Heart right ventricle (tissue), 16 donors: ENCODE measurements at places on chromosomes 1 and 21. TPM values are rescaled to one million over a fixed set of nuclear protein-coding genes. Genes with fewer than 3 reads are reported as not detected.

DNA sequence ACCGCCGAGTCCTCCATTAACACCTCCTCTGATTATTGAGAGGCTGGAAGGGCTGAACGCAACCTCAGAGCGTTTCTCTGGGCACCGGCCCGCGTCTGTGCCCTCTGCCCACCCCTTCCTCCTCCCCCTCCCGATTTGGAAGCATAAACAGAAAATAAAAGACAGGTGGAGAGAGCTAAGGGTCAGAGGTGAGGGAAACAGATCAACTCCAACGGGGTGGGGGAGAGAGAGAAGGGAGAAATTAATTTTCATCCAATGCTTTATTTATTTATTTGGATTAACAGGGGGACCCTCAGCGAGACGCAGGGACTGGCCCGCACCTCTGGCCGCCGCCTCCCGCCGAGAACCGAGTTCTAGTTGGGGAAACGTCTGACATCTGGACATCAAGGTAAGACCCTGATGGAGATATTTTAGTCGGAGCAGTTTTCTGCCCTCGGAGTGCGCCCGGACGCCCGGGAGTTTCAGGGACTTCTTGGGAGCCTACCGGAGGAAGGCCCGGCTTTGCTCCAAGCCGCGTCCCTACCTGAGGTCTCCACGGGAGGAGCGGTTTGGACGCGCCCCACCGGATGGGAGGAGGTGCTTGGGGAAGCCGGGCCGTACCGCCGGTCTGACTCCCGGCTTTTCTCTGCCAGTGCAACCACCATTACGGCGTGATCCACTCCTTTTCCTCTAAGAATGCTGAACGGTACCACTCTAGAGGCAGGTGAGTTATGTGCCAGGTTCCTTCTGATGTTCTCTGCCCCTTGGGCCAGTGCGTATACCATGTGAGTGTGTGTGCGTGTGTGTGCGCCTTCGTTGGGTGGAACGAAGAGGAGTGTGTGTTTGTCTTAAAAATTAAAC is 5.1 kb upstream of the LHX9 start:
- DNase-seq: no peak

DNA sequence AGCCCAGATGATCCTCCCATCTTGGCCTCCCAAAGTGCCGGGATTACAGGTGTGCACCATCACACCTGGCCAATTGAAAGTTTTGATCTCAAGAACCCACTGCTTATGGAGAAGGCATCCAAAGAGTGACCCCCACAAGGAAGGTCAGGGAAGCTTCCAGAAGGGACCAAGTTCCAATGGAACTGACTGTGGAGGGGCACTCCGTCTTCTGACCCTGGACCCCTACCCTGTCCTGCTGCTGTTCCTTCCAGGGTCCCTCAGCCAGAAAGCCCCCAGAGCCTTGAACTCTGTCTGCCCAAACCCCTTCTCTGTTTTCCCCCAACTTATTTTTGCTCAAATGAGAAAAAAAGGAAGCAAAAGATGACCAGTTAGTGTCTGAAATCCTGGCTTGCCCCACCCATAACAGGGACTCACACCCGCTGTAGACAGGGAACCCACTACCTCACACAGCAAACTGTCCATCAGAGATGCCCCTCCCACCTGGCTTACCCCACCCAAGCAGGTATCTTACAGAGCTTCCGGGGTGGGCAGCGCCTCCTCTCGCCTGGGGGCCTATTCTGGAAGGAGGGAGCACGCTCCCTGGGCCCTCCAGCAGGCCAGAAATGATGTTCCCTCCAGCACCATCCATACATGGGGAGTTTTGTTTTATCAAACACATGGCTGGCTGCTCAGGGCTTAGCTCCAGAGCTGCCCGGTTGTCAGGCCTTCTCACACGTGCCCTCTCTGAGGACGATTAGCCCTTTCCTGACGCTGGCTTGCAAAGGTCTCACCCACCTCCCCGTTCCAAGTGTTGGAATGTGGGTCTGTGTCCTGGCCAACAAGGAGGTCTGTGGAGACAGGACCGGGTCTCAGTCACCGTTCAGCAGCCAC is 3.1 kb upstream of the WNT3A start:
- DNase-seq: peak; percentile 2

DNA sequence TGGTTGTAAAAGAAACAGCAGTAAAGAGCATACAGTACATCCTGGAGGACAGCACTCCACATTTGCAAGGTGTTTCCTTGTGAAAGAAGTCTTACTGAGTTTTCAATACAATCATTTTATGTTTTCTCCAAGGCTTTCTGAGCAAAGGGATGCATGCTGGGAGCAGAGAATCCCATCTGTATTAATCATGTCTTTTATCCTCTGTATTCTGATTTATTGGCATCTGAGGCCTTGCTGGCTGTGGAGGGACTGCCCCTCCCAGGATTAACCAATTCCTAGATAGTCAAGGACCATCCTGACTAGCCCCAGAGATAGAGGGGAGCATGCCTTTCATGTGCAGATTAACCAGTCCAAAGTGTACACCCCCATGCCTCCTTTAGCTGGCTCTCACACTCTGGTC is 476.3 kb downstream of the SIPA1L2 start:
- no peak for DNase-seq

DNA sequence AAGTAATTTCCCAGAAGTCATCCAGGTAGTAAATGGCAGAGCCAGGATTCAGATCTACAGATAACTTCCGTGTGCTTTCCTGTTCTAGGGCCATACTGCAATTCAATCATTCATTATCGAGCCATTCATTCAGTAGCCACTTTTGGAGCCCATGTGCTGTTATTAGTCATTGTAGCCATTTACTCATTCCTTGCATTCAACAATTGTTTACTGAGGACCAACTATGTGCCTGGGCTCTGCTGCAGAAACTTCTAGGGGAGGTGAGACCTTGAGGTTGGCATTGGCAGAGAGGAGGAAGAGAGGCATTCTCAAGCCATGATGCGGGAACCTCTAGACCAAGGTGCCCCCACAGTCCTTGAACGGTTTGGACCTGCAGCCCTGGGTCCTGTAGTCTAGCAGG is 27.9 kb downstream of the EPHB2 start:
- no peak for DNase-seq

- no peak for DNase-seq
Observed at GRCh38 chr1:190474650-190475211, 2.9 kb downstream of the BRINP3 start.

- no peak for DNase-seq
Observed at GRCh38 chr1:87028576-87028975, 114.1 kb downstream of the HS2ST1 start.

DNA sequence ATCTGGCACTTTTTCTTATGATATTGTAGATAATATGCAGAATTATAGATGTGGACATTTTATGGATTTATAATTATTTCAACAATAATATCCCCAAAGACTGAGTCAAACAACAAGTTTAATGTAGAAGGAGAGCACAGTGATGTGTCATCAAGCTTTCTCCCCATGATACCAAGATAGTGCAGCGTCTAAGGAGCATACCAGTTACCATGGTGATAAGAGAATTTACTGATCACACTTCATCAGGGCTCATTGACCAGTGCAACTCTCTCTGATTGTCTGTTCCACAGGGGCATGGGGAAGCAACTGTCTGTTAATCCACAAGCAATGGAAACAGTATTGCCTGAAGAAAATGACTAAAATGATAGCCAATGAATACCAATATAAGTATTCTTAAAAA is 209.6 kb upstream of the DPYD start:
- DNase-seq: no peak

Gene UBE2U
- not detected for polyA plus RNA-seq

Gene DNALI1
- polyA plus RNA-seq: 1.9 TPM

Gene GUCA2A
- polyA plus RNA-seq: not detected

Gene PCBP3
- 1.3 TPM for polyA plus RNA-seq

Gene FAM163A
- polyA plus RNA-seq: 0.19 TPM

Gene MROH7
- polyA plus RNA-seq: 3.4 TPM
